ENCODE measurements at places on chromosomes 11 and 22.

DNA sequence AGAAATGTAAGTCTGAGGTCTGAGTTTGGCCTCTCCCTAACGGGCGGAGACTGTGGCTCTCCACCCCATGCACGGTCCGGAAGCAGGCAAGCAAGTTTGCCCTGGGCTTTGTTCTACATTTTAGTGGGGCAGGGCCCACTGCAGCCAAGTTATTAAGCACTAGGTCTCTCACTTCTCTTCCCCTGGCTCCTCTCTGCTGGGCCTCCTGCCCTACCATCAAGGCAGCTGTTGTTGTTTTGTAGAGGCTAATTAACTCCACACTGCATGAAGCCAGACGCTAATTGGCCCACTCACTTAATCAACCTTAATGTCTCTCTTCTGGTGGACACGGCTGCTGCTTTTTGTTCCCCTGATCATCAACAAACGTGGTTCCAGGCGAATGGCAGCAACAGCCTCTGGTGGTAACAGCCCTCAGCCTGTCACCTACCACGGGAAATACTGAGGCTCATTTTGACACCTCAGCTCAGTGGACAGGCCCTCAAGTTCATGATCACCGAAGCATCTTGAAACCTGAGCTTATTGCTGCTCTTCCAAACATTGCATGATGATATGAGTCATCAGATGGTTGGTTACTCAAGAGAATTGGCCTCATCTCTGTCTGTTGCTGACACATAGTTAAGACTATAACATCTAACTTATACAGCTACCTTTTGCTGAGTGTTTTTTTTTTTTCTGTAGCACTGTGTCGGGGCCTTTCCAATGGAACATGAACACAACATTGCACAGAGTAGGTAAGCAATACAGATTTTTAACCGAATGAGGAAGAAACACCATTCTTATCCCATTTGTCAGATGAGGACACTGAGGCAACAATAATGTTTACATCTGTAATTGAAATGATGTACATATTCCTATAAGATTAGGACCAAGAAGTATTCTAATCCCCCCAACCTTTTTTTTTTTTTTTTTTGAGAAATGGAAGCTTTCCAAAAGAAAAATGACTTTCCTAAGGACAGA lies 20.8 kb upstream of the LMO2 start:
- peak; percentile 39 for DNase-seq

GRCh38 chr11:131914361-131914774 lies 544.0 kb downstream of the NTM start:
- DNase-seq = no peak

- peak; percentile 27 for DNase-seq
Observed at GRCh38 chr11:73287400-73288101, 15.4 kb downstream of the P2RY6 start.

DNA sequence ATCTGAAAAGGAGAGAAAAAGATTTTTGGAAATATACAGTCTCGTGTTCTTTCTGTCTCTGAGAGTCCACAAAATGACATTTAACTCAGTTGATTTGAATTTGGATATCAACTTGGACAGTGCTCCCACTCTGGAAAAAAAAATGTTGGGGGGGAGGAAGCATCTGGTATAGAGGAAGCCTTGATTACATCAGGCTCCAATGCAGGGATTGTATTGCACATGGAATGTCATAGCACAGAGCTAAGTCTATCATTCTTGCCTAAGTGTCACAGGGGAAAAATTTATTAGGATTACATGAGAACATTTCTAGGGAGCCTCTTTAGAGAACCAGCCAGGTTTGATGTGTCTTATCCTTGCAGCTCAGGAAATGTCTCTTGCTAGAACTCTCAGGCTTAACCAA lies 23.0 kb downstream of the MS4A6A start:
- DNase-seq = no peak

GRCh38 chr11:65058012-65058411 lies 341 bp downstream of the NAALADL1 start:
- no peak for DNase-seq

DNA sequence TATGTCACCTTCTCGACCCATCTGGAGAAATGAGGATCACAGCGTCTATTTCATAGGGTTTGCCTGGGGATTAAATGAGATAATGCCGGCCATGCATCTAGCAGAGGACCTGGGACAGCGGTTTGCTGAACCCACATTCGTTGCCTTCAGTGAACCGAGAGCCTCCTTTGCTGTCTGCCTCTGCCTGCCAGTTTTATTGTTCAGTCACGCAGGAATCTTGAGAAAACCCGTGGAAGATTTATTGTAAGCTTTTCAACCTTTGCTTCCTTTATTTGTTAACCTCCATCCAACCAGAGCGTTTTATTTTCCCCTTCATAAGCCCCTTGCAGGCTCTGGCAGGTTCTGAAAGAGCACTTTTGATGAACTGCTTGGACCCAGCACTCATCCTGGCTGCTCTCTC lies 202.3 kb upstream of the SYN3 start:
- no peak for DNase-seq

GRCh38 chr11:16356761-16357393 lies 531 bp upstream of the SOX6 start:
- peak; percentile 73 for DNase-seq

DNA sequence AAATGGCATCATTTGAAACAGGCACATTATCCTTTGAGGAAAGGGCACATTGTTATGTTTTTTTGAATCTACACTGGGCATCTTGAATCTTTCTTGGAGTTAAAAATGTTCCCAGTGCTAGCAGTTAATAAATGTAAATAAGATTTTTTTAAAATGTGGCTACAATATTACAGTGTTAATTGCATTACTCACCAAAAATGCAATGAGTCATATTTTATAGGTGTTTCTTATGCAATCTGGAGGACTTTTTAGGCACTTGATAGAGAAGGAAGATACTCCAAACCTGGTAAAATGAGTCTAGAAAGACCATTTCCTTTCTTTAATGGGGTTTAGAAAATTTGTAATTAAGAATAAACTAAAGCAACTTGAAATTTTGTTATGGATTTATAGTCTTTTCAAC lies 238.0 kb downstream of the METTL15 start:
- no peak for DNase-seq

- DNase-seq = no peak
Observed at GRCh38 chr11:9687711-9688477, 24.0 kb downstream of the SWAP70 start.

- no peak for DNase-seq
Observed at GRCh38 chr11:115463606-115464005, 40.6 kb downstream of the CADM1 start.

DNA sequence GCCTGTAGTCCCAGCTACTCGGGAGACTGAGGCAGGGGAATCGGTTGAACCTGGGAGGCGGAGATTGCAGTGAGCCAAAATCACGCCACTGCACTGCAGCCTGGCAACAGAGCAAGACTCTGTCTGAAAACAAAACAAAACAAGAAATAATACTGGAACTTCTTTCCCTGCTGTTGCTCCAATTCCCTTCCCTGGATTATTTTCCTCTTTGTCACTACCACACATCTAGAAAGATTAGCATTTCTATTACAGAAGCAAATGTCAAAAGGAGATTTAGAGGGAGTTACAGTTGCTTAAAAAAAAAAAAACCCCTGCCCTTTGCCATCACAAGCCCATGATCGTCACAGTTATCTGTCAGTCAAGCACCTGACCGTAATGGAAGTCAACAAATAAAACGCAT lies 17.7 kb upstream of the SCGB1D1 start:
- no peak for DNase-seq

DNA sequence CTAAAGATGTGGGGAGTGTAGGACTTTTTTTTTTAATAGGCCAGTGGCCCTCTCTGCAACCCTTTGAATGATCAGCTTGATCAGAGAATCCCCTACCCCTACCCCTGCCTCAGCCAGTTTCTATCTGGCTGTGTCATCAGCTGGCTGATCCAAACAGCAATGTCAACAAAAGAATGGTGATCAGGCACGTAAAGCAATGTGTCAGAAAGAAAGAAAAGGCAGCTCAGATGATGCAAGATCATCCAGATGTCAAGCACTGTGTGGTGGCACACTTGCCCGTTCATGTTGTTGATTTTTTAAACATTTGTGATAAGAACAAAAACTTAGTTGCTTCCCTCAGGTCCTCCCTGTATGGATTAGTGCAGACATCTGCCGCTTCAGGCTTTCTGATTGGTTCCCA lies 26.3 kb upstream of the EHF start:
- DNase-seq = no peak

GRCh38 chr11:118230088-118230487 lies 5.3 kb upstream of the JAML start:
- no peak for DNase-seq

GRCh38 chr11:78417888-78418583 lies 416 bp upstream of the GAB2 start:
- DNase-seq = peak; percentile 89

DNA sequence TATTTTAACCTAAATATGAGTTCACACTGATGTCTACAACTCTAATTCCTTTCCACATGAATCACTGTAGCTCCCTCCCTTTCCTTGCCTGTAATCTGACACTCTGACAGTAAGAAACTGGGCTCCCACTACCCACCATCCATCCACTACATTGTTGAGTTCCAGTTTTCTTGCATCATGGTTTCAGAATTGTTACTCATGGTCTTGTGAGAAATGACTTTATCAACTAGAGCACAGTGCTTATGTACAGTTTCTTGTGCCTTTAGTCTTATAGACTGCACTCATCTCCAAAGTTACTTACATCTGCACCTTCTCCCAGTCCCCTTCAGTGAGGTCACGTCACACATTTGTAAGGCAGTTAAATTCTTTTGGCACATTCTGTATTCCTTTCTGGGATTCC lies 78.6 kb downstream of the RTL6 start:
- DNase-seq = no peak

DNA sequence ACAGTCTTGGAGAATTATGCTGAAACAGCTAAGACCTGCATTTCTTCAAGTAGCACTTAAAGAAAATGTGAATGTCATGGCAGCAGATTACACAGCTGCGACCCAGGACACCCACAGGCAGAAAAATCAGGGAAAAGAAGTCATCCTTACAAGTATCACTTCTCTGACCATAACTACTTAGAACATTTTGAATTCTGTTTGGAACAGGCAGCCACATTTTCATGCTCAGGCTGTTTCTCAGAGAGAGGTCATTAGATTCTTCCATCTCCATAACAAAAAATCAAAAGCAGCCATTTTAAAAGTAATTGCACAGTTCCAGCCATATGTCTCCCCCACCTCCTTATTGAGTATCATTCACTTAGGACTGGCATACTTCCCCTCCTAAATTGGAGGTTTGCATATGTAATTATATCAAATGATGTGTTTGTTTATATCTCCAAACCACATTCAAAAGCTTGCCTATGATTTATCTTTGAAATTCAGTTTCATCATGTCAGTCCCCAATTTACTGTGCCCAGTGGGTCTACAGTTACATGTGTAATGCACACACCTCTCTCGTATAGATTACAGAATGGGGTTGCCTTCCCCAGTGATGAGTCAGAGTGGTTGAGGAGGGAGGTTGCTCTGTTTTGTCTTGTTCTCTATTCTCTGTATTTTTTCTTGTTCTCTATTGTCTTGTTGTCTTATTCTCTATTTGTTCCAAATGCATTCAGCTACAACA lies 276.5 kb upstream of the MTNR1B start:
- no peak for DNase-seq

DNA sequence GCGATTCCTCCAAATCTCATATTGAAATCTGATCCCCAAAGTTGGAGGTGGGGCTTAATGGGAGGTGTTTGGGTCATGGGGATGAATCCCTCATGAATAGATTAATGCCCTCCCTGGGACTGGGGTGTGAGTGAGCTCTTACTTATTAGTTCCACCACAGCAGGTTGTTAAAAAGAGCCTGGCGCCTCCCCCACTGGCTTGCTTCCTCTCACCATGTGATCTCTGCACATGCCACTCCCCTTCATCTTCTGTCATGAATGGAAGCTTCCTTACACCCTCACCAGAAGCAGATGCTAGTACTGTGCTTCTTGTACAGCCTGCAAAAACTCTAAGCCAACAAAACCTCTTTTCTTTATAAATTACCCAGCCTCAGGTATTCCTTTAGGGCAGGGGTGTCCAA lies 8.8 kb downstream of the RRAS2 start:
- DNase-seq = no peak

DNA sequence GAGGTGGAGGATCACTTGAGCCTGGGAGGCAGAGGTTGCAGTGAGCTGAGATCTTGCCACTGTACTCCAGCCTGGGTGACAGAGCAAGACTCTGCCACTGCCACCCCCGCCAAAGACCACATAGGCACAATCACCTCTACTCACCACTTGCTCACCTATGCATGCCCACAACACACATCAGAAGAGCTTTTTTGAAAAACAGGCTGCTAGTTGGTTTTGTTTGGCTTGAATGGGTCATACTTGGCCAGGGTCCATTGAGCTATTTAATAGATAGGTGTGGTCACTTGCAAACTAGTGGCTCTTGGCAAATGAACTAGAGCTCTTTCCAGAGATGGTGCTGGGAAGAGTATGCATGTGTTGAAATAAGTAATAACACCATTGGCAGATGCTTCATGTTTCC lies 80.1 kb downstream of the EMSY start:
- DNase-seq = peak; percentile 26

Data from femur (tissue), 1 donor.